ENCODE measurements at places on chromosomes 6 and 20.

GRCh38 chr20:7608250-7608649, 332.0 kb downstream of the HAO1 start:
- DNase-seq: no peak

DNA sequence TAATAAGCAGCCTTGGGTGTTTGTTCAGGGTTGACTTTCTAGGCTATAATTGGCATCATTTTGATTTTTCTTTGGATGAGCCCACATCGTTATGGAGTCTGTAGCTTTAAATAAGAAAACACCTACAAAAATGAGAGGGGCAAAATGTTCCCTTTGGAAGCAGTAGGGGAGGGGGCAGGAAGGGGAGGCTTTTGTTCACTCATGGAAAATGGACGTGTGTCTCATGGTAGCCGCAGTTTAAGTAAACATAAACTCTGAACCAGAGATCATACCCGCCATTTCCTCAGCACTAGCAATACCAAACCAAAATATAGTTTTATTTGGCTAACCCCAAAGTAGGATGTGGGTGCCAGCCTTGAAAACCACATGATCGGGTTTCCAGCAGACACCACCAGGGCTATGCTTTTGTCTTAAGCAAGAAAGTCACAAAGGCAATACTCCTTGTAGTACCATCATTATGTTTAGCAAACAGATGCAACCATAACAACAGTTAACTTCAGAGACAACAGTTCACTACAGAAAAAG, 572.5 kb upstream of the JAG1 start:
- no peak for DNase-seq

GRCh38 chr6:159854959-159855358, 35.8 kb upstream of the MAS1 start:
- DNase-seq: no peak

DNA sequence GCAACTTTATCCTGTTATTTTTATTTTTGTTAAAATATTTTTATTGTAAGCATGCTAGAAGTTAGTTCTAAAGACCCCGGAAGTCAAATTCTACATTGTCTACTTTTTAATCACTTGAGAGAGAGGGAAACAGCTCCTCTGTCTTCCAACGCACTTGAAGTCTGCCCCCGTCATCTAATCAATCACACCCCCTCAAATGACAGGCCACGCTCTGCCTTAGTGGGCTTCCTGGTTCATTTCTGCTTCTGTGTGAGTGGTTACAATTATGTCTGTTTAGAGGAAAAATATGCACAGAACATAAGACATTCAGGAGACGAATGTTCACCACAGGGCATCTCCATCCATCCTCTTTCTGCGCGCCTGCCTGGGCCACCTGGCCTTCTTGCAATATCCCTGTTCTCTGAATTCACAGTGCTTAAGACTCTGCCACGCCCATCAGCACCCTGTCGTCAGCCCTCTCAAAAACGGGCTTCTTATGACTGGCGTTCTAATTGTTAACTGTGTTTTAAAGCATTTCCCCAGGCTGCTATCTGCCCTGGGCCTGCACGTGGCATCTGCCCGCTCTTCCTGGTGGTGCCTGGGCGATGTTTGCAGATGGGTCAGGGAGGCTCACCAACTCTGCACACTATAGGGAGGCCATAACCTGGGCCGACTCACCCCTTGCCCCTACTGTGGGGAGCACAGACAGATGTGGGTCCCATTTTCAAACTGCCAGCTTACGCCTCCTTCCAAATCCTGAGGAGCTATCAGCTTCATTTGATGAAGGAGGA, 15.4 kb downstream of the DACT2 start:
- no peak for DNase-seq

- DNase-seq: no peak
These were observed 200.0 kb downstream of the ZMYND8 start for GRCh38 chr20:47156301-47157137.

- no peak for DNase-seq
These were observed 76.1 kb upstream of the PRL start for GRCh38 chr6:22372922-22373321.

DNA sequence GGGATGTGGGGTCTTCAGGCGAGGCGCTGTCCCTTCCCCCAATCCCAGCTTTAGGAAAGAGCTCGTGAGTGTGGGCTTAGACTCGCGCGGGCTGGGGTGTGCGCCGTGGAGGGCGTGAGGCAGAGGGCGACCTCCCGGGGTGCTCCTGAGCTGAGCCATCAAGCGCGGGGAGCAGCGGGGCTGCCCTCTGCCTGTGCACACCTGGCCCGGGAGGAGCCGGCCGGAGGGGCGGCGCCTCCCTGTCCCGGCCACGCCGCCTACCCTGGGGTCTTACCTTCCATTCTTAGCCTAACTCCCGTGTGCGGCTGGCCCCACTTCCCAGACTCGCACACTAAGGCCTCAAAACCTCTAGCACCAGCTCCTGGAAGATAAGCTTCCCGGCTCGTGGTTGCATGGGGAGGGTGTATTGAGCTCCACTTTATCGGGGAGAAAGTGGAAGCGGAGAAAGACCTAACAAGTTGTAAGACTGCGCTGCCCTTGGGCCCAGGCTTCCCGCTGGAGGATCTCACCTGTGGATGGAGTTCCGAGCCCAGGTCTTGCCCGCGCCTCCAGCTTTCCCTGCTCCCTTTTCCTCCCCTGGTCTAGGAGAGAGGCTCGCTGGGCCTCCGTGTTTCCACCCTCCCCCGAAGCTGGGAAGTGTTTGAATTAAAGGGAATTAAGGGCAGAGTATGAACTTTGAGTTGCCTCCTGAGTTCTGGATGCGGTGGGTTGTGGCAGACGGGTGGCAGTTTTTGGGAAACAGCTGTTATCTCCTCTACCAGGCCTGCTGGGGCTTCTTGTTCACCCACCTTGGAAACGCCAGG, 1.2 kb downstream of the DNMT3B start:
- no peak for DNase-seq

- DNase-seq: no peak
These were observed 217.8 kb downstream of the AKAP7 start for GRCh38 chr6:131353106-131353505.

GRCh38 chr6:109304284-109305015, 77.8 kb downstream of the CD164 start:
- no peak for DNase-seq

All from HTR-8/SVneo (cell line).